Activated T-cell treated with anti-CD3 and anti-CD28 coated beads for 1 hour (primary cell): ENCODE measurements at places on chromosomes 4 and X.

DNA sequence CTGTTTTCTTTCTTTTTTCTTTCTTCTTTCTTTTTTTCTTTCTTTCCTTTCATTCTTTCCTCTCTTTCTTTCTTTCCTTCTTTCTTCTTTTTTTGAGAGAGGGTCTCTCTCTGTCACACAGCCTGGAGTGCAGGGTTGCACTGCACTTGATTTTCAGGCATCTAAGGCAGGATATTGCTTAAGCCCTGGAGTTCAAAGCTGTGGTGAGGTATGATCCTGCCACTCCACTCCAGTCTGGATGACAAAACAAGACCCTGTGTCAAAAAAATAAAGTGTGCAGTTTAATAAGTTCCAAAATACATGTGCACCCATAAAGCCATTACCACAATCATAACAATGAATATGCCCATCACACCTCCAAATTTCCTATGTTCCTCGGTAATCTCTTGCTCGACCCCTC lies 10.6 kb upstream of the ZNF718 start:
- no peak for DNase-seq

DNA sequence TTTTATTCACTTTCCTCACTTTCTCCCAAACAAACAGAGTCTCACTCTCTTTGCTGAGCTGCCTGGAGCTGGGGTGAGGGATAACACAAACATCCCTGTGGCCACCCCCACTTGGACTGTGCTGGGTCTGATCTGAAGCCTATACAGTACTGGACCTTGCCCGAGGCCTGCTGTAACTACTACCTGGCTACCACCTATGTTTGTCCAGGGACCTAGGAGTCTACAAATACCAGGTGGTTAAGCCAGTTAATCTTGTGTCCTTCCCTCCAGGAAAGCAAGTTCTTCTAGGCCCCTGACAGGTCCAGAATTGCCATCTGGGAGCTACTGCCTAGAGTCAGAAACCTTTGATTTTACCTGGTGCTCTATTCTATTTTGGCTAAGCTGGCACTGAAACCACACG lies 87.3 kb downstream of the RTL3 start:
- DNase-seq = no peak

DNA sequence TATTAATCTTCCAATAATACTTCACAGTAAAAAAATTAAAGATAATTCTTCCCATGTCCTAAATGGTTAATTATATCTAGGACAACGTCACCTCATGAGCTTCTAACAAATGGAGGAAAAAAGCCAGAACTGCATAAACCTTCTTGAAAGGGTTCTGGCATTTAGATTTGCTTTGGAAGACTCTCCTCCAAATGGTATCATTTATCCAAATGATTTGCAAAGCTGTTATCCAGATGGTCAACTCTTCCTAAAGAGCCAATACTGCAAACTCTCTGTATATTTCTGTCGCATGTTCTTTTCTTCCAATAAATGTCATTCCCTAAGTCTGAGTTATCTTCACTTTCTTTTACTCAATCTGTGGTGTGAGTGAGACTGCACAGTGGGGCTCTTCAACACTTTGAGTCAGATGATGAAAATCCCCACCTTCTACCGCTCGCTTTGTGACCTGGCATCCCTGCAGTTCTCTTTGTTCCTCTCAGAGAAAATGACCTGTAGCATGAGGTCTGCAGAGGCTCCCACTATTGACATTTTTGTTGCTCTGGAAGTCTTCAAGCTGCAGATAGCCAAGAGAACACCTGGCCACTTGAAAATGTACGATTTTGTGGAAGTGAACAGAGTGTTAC lies 52.9 kb downstream of the TMEM150C start:
- no peak for DNase-seq

GRCh38 chrX:23826653-23827052 lies 43.7 kb downstream of the SAT1 start:
- no peak for DNase-seq

- no peak for DNase-seq
Measured at GRCh38 chr4:25977397-25978170, 63.6 kb downstream of the SMIM20 start.

DNA sequence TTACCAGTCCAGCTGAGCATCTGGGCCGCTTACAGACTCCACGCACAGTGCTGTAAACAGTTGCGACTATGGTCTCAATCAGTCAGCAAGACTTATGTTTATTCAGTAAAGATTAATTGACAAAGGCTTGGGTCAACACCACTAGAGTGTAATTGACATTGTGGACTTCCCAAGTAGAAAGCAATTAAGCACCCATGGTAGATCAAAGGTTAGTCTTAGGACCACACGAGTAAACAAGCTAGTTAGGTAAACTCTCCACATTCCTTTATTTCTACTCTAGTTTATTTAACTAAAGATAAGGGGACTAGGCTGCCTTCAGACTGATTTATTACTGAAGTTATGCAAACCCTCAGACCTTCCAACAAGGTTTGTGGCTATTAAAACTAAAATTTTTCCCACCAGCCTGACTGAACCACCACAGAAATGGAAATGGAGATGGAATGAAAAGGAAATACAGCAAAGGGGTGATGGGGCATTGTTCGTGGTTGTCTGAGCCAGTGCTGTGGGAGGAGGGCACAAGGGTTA lies 44.2 kb downstream of the MTHFD2L start:
- no peak for DNase-seq

DNA sequence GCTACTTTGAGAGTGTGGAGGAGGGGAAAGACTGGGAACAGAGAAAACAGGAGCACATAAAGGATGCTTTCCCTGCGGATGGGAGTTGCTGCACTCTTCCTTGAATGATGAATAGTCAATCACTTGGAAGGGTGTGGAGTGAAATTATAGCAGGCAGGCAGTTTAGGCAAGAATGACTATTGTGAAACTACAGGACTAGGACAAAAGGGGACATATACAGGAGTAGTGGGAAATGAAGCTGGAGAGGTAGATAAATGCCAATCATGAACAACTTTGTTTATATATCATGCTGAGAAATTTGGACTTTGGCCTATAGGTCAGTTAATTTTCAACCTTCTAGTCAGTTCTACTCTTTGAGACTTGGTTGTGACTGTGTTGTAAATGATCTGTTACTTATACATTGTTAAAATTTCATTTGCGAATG lies 76.9 kb downstream of the PAQR3 start:
- DNase-seq = no peak

- DNase-seq = no peak
Measured at GRCh38 chr4:11397819-11398610, 30.7 kb downstream of the HS3ST1 start.

DNA sequence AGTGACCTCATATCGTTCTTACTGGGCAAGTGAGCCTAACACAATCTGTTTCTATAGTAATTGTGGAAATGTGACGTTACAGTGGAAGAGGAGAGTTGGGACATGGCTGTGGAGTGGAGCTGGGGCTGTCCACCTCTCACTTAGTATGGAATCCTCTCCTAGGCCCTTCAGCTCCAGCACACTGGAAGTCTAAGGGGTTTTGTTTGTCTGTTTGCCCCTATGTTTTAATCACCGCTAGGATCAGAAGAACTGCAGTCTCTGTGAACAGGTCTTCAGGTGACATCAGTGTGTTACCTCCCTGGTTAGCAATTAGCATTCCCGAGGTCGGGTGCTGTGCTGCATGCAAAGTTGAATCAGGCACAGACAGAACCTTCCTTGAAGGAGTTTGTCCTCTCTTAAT lies 49.3 kb upstream of the CLDN34 start:
- no peak for DNase-seq

DNA sequence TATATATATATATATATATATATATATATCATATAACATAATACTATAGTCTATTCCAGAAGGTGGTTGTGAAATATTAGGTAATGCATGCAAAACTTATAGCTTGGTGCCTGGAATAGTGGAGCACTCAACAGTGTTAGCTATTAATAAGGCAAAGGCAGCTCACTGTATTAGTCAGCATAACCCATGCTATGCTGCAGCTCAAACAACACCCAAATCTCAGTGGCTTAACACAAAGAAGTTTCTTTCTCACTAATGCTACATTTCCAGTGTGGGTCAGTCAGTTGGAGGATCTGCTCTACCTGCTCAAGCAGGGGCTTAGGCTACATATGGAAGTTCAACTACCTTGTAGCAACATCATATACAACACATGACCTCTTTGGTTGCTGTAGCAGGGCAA lies 5.2 kb upstream of the RPGR start:
- no peak for DNase-seq

DNA sequence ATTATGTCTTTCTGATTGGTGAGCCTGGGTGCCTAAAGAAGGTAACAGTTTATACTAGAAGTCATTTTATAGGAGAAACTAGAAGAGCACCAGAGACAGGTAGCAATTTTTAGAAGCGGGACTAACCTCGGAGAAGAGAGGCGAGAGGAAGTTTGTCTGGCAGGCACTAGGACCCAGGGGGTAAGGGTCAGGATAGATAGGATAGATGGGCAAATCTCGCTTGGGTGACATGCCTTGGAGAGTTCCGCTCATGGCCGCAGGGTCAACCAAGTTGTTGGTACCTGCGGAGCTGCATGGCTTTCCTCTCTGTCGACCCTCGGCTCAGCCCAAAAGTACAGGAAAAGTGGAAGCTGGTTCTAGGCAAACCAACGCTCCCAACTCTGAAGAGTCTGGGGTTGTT lies 11.3 kb downstream of the PI4K2B start:
- DNase-seq = no peak

- DNase-seq = no peak
Measured at GRCh38 chr4:112510291-112511092, 5.5 kb downstream of the NEUROG2 start.

- no peak for DNase-seq
Measured at GRCh38 chrX:153774576-153775292, 6.1 kb upstream of the SRPK3 start.

- DNase-seq = no peak
Measured at GRCh38 chr4:69999420-69999819, 3.7 kb downstream of the STATH start.
